Daoy (cell line): ENCODE measurements at places on chromosomes 2 and 18.

GRCh38 chr2:65878011-65878340 lies 445.6 kb upstream of the SPRED2 start:
- no peak for DNase-seq

DNA sequence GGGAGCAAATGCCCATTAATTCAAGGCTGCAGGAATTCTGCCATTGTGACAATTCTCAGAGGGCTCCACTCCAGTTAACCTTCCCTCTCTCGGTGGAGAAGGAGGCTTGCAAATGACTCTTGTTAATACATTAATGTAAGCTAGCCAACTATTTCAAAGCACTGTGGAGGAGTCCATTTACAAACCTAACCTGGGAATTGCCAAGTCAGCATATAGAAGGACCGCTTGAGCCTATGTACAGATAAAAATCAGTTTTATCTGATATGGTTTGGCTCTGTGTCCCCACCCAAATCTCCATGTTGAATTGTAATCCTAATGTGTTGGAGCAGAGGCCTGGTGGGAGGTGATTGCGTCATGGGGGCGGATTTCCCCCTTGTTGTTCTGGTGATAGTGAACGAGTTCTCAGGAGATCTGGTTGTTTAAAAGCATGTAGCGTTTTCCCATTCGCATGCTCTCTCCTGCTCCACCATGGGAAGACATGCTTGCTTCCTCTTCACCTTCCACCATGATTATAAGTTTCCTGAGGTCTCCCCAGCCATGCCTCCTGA lies 366.7 kb downstream of the LRATD1 start:
- no peak for DNase-seq

DNA sequence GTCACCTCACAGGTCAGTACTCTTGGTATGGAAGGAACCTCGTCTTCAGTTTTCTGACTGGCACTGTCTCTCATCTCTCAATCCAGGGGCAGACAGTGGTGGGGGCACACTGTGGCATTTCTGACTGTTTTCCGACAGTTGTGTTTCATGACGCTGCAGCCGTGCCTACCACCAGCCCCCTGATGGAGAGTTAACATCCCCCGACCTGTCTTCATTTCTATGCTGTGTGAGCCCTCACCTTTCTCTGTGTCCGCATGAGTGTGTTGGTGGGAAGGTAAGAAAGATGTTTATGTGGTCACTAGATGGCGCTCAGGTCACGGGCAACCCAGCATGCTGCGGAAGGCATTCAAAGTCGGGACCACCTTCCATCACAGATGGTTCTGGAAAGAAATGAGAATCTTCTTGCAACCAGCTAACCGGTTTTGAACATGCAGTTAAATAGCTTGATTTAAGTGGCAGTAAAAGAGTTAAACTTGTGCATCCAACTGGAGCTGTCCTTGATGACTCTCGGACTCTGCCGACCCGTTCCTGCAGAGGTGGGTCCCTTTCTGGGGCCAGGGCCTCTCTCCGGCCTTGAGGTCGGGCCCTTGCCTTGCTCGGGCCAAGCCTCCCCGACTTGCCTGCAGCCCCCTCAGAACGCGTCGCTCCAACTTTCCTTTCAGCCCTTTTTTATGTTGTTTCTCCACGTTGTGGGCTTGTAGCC lies 92.4 kb downstream of the DYSF start:
- DNase-seq, result peak; percentile 75

- no peak for DNase-seq
These were observed 1.4 kb downstream of the GCFC2 start for GRCh38 chr2:75709297-75709696.

- no peak for DNase-seq
These were observed 8.9 kb upstream of the REL start for GRCh38 chr2:60872510-60872928.

- DNase-seq, result no peak
These were observed 455.5 kb upstream of the MEIS1 start for GRCh38 chr2:65979446-65979845.

DNA sequence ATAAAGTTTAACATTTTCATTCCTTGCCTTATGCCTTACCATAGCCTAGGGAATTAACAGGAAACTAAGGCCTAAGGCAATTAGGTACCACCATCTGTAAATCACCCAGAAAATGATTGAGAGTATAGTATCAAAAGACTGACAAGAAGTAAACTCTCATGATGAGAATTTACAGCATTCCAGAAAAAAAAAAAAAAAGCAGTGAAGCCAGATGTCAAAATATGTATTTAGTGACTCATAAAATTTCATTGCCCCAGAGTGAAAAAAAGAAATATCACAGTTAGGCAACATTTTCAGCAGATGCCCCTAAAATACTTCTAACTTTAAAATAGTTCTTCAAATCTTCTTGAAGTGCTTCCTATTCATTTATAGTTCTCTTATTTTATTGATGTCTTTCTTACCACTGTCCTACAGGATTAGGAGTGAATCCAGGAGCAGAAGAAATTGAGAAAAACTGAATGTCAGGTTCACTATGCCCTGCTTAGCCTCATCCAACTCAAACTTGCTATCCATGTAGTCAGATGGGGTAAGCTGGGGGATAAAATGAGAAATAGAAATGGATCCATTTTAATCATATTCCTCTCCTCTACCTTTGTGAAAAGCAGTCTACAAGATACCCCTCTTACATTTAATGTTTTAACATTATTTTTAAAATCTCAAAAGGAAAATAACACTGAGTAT lies 57.3 kb upstream of the TANK start:
- DNase-seq, result no peak

DNA sequence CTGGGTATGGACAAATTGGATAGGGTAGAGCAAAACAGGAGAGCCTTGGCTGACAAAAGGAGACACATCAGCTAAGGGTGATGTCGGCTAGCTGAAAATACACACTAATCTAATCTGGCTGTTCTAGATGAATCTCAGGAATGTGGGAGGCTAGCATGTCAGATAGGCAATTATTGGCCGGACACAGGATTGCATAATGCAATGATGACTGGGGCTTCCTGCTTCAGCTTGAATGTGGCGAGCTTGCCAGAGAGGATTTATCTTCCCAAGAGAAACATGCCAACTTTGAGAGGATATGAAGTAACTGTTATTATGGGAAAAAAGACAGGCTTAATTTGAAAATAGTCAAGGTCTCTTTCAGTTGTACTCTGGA lies 102.4 kb downstream of the TRIB2 start:
- peak; percentile 94 for DNase-seq

DNA sequence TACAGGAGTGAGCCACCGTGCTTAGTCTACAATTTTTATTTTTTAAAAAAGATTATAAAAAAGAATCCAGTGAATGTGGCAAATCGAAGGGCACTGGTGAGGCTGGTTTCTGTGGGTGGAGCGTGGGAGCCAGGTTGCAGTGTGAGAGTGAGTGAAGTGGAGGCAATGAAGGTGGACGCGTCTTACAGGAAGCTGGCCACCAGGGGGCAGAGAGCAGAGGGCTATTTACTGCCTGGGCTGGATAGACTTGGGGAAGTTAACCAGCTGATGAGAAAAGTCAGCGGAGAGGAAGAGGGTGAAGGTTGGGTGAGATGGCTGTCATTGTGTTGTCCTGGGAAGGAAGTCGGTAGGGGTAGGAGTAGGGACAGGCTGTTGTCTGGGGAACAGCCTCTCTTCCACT lies 6.8 kb downstream of the SCTR start:
- DNase-seq, result peak; percentile 57

DNA sequence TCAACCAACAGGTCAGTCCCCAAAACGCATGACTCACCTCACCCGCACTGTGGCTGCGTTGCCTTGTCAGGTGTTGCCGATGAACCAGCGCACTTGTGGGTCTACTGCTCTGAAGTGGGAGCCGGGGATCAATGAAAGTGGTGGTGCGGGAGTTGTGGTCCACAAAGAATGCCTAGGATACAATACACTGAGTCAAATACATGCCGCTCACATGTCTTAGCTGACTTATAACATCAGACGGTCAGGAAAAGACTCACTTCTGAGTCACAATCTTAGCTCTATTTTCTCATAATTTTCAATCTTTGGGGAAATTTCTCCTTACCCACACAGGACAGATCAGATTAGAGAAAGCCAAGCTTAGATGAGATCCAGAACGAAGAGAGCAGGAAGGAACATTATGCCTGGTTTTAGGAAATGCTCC lies 107.1 kb upstream of the STK17B start:
- DNase-seq, result peak; percentile 69

GRCh38 chr2:66576561-66577320 lies 141.8 kb downstream of the MEIS1 start:
- peak; percentile 29 for DNase-seq

- DNase-seq, result peak; percentile 70
These were observed 89.7 kb downstream of the KCTD1 start for GRCh38 chr18:26458526-26459232.

- DNase-seq, result no peak
These were observed 215.5 kb upstream of the CYRIA start for GRCh38 chr2:16881122-16881521.

GRCh38 chr18:58004317-58004716 lies 39.7 kb upstream of the NEDD4L start:
- DNase-seq, result peak; percentile 38
